ENCODE measurements at places on chromosomes 6 and 20. TPM values are rescaled to one million over a fixed set of nuclear protein-coding genes. Genes with fewer than 3 reads are reported as not detected.

GRCh38 chr20:52945268-52945667 lies 26.9 kb upstream of the TSHZ2 start:
- no peak for DNase-seq

KCNK5 gene
- polyA plus RNA-seq = 11.5 TPM

GRCh38 chr20:62156254-62156556 lies 12.6 kb downstream of the SS18L1 start:
- no peak for DNase-seq

HCRTR2 gene
- 0.56 TPM for polyA plus RNA-seq

ASCC3 gene
- 21.1 TPM for polyA plus RNA-seq

DNA sequence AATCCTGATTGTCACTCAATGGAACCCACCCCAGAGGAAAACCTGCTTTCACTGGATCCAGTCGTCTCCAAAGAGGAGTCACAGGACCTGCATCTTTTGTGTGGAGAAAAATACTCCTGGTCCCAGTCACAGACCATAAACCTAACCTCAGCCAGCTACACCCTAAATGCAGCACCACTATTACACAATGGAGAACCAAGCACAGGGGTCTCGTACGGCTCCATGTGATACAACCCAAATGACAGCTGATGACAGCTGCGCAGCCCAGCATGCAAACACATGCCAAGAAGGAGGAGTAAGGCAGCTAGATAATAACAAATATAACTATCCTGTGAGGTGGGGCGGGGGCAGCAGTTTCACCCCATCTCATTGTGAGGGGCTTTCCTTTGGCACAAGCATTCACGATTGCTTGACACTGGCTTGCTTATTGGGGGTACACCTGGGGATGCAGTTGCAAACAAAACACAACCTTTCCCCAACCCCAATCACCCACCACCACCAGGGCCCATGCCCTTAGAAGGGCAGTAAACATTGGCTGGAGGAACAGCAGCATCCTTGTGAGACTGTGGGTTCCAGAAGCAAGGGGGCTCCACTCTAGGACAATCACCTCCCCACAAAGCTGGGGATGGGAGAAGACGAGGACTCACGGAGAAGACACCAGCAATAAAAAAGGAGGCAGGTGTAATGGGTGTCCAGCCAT lies 51.5 kb downstream of the TRERF1 start:
- DNase-seq = no peak

MRAP2 gene
- 5.5 TPM for polyA plus RNA-seq

BIRC7 gene
- polyA plus RNA-seq = 0.82 TPM

GHRH gene
- polyA plus RNA-seq = not detected

DNA sequence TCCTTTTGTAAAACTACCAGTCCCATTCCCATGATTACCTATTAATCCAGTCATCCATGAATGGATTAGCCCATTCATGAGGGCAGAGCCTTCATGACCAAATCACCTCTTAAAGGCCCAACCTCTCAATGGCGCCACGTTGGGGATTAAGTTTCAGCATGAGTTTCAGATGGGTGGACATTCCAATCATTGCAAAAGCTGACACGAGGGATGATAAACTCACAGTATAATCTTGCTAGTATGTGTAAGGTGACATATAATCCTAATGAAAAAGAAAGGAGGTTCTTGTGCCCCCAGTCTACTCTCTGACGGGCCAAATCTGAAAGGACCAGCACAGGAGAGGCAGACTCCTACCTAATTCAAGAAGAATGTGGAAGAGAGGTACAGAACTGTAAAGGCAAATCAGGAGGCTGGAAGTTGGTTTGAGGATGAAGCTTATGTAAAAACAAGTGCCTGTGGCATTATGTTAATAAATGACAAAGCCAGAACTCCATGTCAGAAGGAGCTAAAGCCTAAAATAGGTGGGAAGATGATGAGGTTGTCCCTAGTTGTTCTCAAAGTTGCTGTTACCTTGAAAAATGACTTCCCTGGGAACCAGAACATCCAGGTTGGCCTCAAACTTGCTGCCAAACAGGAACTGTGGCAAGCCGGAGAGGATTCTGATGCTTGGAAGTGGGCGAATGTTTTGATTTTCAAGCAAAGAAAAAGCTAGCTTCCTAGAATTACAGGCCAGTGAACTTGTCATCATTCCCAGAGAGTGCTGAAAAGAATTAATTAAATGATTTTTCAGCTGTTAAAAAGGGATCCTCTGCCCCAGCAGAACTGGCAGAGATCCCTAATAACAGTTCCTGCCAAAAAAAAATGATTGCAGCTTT lies 106.5 kb upstream of the TIAM2 start:
- no peak for DNase-seq

DNA sequence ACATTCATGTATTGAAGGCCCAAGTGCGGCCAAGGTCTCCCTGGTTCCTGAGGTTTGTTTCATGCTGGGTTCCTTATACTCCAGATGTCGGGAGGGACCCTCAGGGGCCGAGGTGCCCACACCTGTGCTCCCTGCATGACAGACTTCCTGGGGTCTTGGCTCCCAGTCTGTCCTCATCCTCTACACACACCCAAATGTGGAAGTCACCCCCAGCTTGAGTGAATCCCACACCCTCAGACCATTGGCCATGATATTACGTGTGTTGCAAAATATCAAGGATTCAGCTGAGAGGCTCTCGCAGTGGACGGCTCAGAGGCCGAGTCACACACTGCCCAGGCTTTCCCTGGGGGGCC lies 82.2 kb upstream of the DUSP22 start:
- DNase-seq = no peak

- no peak for DNase-seq
Observed at GRCh38 chr6:16222826-16223225, 15.6 kb upstream of the GMPR start.

DNA sequence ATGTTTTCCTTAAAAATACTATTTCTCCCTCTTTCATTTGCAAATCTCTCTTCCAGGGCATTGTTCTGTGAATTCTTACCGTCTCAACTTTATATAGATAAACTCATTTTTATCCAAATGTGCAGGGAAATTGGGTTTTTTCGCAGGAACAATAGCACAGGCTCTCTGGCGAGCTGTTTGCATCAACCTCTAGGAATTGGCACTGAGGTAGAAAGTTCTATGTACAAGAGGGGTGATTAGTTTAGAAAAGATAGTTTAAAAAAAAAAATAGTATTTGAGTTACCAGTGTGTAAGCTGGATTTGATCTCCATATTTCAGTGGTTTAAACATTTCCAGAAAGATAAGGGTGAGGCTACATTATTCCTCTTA lies 129.7 kb upstream of the BTN3A2 start:
- DNase-seq = no peak

- DNase-seq = no peak
Observed at GRCh38 chr6:41466437-41466990, 79.7 kb upstream of the FOXP4 start.

DNA sequence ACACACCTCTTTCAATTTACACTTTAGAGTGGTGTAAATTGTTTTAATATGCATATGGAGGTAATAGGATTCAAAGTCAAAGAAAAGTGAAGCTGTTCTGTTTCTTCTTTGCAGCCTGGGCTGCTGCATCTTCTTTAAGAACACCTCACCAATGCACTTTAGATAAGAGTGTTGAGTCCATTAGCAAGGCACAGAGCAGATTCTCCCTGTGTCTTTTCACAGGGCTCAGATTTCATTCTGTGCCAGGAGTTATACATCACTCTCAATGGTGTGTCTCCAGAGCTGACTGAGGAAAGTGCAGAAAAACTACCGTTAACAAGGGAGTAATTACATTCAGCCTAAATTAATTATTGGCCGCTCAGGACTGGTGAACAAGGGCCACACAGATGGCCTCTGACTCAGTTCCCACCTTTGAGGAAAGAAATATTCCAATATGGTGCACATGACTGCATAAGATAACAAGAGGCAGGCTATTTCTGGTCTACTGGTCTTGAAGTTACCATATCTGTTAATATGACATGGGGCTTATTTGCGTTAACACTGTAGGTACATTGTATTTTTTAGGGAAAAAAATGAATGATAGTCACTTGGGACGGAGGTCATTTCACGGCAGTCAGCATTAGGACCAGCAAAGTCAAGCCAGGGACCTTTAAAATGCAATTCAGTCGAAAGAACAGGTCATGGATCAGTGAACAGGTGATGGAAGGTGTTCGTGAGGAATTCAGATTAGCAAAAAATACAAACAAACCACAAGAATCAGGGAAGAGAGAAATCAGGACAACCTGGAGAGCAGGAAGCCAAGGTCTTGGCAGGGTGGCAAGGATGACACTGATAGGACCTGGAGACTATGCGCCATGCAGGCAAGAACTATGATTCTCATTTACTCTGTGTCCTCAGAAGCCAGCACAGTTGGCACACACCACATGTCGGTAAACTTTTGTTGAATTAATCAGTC lies 203.7 kb downstream of the TBX18 start:
- no peak for DNase-seq

DNA sequence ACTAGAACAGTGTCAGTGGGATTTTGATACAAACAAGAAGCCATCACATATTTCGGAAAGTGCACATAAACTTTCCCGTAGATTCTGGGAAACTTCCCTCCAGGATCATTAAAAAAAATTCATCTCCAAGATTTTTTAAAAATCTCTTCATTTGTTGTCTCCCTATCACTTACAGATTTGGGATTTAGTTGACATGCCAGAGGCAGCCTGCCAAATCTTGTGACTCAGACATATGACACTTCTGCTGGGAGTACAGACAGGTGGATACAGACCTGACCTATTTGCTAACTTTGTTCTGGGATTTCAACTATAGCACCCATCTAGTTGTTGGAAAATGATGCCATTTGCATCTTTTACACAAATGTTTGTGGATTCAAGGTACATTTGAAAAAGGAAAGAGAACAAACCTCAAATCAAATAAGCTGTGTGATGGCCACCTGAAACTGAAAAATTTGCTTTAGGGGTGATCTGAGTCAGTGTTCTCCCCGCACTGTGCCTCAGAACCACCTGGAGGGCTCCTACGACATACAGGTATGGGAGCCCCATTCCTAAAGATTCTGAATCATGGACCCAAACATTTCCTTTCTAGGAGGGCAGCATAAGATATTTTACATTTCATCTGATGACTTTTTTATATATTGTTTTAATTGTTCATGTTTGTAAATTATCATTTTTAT lies 21.9 kb upstream of the CD2AP start:
- DNase-seq = no peak

TFAP2D gene
- not detected for polyA plus RNA-seq

DTD1 gene
- 24.8 TPM for polyA plus RNA-seq

DNA sequence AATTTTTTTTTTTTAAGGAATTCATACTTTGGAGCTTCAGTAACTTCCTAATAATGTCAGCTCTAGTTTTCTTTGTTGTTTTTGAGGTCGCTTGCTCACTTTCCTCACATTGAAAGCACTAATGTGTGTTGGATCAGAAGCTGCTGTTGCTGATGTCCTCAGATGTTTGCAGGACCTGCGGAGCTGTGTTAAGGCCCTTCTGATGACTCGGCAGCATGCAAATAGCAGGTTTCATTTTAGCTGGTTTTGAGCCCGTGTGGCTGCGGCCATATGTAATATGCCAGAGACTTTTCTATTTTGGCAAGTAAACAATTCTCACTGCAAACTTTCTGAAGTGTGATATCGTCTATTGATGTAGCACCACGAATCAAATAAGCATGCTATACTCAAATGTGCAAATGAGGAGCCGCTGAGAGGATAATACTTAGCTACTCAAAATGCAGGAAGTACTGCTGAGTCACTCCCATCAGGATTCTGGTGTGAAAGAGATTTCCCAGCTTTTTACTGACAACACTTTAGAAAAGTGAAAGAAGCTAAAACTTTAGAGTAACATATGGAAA lies 187.8 kb downstream of the SASH1 start:
- no peak for DNase-seq

DNA sequence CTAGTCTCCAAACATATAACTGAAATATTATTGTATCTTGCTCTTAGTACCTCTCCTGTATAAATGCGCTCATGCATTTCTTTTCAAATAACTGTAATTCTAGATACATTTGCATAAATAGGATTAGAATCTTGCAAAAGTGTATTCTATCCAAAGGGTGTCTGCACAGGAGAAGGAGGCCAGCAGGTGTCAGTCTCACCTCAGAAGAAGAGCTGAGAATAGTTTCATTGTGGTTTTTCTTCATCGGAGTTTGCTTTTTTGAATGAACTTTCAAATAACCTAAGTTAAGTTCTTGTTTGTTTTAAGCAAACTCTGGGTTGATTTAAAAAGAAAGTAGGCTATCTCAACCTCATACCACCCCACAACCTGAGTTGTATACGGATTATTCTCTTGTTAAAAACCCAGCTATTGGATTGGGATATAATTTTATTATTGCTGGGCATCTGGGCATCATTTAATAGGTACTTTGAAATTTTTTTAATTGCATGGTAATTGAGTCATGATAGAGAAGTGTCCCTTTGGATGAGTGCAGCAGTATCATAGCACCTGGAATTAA lies 125.0 kb upstream of the MLIP start:
- DNase-seq = no peak

DNA sequence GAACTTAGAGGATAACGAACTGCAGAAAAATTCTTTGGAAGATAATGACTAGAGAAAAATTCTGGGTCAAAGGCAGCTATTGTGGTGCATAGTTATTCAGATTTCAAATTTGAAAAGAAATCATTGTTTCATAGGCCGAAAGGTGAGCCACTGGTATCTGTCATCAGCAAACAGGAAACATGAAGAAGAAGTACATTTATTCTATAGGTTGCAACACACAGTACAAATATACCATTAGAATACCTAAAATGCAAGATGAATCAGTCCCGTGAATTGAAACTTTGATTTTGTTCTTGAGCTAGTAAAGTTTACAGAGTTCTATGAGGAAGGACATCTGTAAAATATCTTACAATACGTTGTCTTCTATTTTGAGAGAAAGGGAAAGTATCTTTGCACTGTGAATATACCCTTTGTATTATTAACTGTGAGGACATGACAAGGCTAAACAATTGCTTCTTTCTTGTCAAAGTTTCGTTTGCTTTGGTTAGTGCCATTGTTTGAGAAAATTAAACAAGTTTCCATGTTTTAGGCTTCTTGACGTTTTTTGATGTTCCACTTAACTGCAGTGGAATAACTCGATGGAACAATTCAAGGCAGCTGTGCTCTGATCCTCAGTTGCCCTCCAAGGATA lies 84.7 kb downstream of the HDGFL1 start:
- DNase-seq = no peak

SAMD10 gene
- 7.3 TPM for polyA plus RNA-seq

- DNase-seq = no peak
Observed at GRCh38 chr6:35594503-35595186, 81.9 kb upstream of the TULP1 start.

DNA sequence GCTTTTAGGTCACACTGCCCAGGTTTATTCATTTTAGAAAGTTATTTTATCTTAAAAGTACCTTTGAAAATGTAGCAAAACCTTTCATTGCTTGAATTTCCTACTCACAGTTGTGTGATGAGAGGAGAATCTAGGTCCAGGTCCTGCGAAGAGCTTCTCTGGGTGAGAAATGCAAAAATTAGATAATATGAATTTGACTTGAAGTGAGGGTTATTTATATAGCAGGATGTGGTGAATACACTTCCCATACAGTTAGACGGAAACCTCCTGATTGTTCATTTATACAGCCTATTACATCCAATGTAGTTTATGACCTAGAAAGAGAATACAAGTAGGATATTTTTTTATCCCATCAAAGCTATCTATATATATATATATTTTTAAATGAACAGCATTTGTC lies 30.5 kb downstream of the CDKAL1 start:
- no peak for DNase-seq
